ENCODE measurements at places on chromosomes 12 and 14.

DNA sequence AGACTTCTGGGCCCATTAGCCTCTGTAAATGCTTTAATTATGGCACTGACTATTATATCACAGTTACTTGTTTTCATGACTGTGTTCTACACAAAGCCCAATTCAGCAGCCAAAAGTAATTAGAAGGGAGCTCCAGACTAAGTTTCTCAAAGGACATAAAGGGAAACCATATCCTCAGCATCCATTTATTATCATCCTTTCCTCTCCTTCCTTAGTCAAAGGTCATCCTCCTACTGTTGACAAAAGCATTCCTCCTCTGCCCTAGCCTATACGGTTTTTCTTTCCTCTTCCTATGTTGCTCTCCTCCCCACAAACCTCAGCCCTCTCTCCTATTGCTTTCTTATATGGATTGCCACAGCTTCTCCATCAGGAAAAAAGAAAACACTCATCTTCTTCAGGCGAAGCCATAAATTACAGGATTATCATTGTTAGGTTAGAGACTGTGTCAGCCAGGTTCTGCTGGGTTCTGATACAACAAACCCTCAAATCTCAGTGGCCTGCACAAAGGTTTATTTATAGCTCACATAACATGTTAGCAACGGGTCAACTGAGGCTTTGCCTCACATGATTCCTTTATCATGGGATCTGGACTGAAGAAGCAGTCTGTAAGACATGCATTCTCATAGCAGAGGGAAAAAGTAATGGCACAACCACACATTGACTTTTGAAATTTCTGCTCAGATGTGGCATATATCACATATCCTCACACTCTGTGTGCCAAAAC, 207.2 kb downstream of the SLC5A8 start:
- peak; percentile 1 for DNase-seq

GRCh38 chr12:115857160-115857920, 420.2 kb downstream of the MED13L start:
- no peak for DNase-seq

DNA sequence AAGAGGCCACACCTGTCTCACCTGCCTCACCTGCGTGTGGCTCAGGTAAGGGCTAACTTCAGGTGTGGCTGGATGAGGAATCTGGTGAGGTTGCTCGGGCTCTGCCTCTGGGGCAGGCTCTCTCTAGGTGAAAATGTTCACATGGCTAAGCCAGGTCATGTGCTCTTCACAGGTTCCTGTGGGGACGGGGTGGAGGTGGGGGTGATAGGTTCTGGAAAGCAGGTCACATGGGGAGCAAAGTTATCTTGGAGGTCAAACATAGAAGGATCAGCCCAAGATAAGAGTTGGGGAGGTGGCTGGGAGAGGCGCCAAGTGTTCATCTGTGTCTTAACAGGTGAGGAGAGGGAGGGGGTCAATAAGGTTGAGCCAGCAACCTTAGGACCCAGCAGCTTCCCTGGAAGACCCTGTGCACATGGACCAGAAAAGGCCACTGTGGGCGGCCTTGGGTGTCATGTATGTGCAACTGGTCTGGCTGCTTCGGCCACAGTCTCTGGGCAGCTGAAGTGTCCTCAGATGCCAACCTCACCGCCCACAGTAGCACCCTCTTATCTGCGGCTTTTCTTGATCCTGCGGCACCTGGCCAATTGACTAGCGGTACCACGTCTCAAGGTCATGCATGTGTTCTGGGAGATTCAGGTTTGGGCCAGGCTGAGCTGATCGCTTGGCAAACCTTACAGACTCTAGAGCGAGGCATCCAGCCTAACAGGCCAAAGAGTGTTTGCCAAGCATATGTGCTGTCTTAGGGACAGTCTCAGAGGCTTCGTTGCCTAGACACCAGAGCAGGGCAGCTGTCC, 60.5 kb downstream of the CACNA1C start:
- DNase-seq = no peak

DNA sequence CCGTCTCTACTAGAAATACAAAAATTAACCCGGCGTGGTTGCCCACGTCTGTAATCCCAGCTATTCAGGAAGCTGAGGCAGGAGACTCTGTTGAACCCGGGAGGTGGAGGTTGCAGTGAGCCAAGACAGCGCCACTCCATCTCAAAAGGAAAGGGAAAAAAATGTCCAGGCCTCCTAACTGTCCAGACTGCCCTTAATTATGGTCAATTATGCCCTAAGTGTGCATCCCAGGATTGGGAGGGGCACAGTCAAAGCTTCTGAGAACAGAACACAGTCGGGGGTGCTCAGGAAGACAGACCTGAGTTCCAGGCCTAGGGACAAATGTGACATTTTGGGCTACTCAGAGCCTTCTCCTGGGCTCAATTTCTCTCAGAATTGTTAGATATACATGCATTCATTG, 31.8 kb upstream of the SMUG1 start:
- DNase-seq = no peak

- no peak for DNase-seq
Measured at GRCh38 chr12:31929027-31929526, 30.1 kb upstream of the RESF1 start.

- DNase-seq = no peak
Measured at GRCh38 chr14:22803687-22803974, 11.6 kb downstream of the SLC7A7 start.

- DNase-seq = no peak
Measured at GRCh38 chr14:93984070-93984469, 7.7 kb upstream of the ASB2 start.

DNA sequence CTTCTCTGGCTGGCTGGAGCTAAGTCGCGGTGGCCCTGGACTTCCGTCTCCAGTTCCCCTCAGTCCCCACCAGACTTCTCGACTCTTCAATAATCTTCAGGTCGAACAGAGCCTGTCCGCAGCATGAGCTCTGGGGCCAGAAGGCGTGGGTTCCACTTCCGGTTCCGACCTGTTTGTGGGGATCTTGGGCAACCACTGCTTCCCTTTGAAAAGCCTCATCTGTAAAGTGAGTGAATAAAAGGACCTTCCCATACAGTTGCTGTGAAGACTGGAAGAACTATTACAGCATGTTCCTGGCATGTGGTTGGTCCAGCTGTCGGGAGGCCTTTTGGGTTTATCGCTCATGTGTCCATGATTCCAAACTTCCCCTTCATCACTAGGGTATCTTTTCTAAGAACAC, 19.4 kb downstream of the ADGRD1 start:
- DNase-seq = no peak

- peak; percentile 67 for DNase-seq
Measured at GRCh38 chr14:105419195-105420091, at the start of gene MTA1. MTA1 (plus strand) TSS chr14:105419827; CDS start chr14:105420036, 209 bp downstream.

- no peak for DNase-seq
Measured at GRCh38 chr12:10719482-10719881, 3.6 kb downstream of the YBX3 start.

GRCh38 chr12:117352883-117353282, 8.5 kb downstream of the NOS1 start:
- DNase-seq = no peak

- DNase-seq = no peak
Measured at GRCh38 chr12:47997321-47997720, 7.0 kb downstream of the COL2A1 start.

- no peak for DNase-seq
Measured at GRCh38 chr14:98955741-98956070, 316.3 kb downstream of the BCL11B start.

GRCh38 chr12:57098546-57098945, 9.6 kb downstream of the NAB2 start:
- DNase-seq = no peak

DNA sequence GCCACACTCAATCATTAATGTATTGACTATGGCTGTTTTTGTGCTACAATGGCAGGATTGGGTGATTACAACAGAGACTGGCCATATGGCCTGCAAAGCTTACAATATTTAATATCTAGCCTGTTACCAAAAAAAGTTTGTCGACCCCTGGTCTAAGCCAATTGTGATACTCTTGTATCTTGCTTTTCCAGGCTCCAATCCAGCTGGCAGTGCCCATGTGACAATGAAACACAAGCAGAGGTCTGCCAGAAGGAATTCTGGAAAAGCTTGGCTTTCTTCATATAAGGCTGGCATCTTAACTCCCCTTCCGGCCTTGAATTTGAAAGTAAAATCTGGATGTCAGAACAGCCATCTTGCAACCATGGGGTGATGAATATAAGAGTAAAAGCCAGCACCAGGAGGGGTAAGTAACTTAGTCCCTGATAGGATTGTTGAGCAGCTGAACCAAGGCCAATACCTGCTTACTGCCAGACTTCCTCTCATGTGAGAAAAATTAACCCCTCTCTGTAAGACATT, 458.7 kb downstream of the TMTC2 start:
- no peak for DNase-seq

GRCh38 chr14:65676361-65677014, 264.0 kb downstream of the FUT8 start:
- DNase-seq = peak; percentile 2

DNA sequence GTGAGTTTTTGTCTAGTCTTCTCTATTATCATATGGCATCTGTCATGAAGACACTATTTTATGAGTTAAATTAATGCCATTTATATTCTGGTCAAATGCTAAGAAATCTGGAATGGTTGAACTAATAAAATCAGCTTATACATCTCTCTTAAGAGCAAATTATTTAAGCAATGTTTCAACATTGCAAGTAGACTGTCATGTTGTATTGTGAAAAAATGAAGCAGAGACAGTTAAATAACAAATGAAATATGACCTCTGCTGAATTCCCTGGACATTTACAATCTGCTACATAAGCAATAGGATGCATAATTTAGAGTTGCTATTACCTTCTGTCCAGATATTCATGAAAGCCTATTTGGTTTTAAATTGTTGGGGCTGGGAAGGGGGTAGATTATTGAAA, 30.6 kb downstream of the NAV3 start:
- DNase-seq = no peak

GRCh38 chr12:131402781-131403396, 308.0 kb upstream of the SFSWAP start:
- DNase-seq = no peak

DNA sequence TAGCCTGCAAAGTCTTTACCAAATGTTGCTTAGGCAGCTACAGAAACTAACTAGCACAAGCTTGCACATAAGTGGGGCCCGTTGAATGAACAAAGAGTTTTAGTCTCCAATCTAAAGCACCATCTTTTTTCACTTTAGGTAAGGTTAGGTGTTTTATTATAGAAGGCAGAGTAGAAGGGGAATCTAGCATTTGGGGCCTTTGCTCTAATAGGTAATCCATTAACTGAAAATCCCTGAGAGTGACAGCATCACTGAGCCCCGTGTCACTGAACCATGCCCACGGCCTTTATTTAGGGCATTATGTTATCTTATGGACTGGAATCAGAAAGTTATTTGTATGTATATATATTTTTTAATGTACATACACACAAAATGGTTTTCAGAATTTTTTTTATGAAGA, 25.1 kb downstream of the CPNE8 start:
- no peak for DNase-seq

DNA sequence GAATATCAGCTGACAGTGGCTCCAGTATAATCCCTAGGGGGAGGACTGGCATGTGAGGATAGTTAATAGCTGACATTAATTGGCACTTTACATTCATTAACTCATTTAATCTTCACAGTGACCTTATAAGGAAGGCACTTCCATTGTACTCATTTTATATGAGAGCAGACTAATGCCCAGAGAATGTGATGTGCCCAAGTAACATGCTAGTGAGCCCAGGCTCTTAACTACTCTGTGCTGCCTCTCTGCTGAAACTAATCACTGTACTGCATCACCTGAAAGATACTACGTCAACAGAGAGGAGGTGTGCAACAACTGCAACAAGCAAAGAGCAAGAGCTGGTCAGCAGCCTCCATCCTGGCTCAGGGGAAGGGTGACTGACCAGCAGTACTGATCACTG, 40.1 kb downstream of the GALNT4 start:
- no peak for DNase-seq

DNA sequence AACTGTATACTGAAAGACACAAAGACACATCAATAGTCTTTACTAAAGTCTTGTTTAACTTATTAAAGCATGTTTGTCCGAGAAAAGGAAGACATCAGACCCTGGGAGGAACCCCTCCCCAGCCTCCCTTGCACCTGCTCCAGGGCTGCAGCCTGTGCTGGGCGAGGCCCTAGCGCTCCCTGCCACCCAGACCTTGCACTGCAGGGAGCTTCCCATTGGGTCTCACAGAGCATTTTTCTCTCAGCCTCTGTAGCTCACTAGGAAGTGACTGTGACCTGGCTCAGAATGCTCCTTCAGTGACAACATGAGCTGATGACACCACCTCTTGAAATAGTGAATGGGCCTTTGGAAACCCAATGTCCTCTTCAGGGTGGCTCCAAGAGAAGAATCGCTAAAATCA, 461.2 kb downstream of the TMEM121 start:
- no peak for DNase-seq

DNA sequence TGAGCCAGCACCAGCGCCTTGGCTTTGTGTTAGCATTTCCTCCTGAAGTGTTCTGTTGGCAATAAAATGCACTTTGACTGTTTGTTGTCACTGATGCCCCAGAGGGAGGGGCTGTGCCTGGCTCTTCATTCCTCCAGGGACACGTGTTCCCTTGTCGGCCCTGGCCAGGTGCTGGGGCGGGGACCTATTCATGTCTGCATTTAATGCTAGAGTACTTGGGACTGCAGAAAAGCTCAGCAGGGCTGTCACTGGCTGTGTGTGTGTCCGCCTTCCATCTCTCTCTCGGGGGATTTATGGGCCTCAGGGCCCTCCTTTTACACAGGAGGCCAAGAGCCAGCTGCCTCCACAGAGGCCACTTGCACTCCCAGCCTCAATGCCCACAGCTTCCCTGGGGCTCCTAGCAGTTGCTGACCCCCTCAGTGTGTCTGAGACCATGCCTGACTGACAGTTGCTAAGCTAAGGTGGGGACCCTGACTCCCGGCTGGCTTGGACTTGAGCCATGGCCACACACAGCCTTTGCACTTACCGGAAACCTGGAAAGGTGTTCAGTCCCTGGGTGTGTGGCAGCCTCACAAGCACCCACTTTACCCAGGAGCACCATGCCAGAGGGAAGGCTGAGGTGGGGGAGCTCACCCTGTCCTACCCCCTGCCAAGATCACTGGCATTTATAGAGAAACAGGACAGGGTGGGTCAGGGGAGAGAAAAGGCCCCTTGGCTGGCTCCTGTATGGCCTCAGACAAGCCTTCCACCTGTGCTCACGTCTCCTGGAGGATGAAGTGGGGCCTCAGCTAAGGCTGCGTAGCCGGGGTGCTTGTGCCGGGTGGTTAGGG, 27.8 kb downstream of the HIP1R start:
- DNase-seq = no peak

GRCh38 chr12:66017736-66018135, 112.8 kb downstream of the LLPH start:
- DNase-seq = no peak

DNA sequence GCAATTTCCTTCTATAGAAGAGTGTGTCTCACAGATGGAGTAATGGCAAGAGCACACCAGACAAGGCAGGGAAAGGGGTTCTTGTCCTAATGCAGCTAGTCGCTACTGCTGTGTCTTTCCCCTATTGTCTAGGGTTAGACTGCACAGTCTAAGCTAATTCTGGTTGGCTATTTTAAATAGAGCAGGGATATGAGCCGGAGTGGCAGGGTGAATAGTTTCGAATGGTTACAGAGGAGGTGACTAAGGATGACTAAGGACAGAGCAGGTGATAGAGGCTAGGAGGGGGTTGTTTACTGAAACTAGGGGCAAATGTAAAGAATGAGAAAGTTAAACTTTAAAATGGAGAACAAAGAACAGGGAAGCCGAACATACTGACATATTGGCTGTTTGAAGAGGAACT, 25.6 kb upstream of the CPNE8 start:
- DNase-seq = no peak
